Kidney capillary endothelial cell (primary cell): ENCODE measurements at places on chromosomes 2 and 18.

GRCh38 chr2:108215794-108216211 lies 24.0 kb upstream of the SULT1C3 start:
- no peak for DNase-seq

DNA sequence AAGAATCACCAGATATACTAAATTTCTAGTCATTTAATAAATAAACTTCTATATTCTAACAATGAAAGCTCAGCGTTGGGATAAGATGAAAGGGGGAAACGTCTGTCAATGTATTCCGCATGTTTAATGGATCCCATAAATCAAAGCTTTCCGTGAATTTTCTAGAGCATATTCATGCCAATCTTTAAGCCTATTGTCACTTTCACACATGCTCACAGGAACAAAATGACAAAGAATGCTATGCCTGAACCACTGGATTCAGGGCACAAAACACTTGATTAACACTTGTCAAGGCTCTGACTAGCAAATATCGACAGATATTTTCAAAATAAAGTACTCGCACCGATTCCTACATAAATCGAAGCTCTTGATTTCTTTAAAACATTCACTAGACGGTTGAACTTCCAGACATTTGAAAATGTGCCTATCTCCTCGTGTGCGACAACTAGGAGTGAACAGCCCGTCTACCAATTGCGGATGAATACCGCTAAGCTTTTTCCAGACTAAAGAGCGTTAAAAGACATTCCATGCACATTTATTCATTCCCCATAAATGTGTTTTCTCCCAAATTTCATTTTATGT lies 1.8 kb downstream of the TLK1 start:
- peak; percentile 35 for DNase-seq

- DNase-seq, result peak; percentile 6
Measured at GRCh38 chr2:4499316-4500030, 796.1 kb downstream of the DCDC2C start.

GRCh38 chr2:64213532-64214275 lies 69.5 kb upstream of the PELI1 start:
- DNase-seq, result no peak

GRCh38 chr2:156601855-156602551 lies 165.8 kb downstream of the GPD2 start:
- no peak for DNase-seq

- DNase-seq, result no peak
Measured at GRCh38 chr2:38722271-38723061, 28.7 kb downstream of the SRSF7 start.

DNA sequence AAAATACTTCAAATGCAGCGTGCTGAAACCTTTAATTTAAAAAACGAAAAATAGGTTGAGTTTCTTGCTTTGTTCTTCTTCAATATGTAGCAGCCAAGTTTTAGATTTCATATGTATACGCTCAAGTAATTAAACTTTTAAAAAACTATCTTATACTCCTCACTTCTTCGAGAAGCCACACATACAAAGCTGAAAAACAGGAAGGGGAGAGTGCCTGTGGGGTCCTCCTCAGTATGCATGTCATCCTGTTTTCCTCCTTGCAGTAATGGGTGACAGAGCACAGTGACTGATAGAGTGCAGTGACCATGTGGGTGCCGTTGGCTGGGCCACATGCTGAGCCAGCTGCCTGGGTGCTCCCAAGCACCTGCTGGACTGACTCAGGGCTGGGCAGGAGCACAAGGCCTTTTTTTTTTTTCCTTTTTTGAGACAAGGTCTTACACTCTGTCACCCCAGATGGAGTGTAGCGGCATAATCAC lies 33.3 kb downstream of the UXS1 start:
- DNase-seq, result no peak
